DND-41 (cell line): ENCODE measurements at places on chromosomes 1 and 21.

DNA sequence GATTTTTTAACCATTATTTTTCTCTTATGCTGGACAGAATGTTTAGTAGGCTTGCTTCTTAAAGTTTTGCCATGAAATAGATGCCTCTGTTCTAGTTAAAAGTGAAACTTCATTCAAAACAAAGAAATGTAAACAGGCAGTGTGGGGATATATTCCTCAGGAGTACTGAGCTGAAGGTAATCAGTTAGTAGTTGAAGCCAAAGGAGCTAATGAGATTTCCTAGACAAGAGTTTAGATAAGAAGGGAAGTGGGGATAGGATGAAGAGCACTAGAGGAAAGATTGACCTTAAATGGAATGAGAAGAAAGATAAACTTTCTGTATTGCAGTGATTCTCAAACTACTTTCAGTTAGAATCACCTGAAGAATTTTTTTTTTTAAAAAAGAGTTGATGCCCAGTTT lies 23.9 kb downstream of the PRRC2C start:
- no peak for DNase-seq

GRCh38 chr1:192592981-192593708 lies 17.6 kb downstream of the RGS1 start:
- no peak for DNase-seq

DNA sequence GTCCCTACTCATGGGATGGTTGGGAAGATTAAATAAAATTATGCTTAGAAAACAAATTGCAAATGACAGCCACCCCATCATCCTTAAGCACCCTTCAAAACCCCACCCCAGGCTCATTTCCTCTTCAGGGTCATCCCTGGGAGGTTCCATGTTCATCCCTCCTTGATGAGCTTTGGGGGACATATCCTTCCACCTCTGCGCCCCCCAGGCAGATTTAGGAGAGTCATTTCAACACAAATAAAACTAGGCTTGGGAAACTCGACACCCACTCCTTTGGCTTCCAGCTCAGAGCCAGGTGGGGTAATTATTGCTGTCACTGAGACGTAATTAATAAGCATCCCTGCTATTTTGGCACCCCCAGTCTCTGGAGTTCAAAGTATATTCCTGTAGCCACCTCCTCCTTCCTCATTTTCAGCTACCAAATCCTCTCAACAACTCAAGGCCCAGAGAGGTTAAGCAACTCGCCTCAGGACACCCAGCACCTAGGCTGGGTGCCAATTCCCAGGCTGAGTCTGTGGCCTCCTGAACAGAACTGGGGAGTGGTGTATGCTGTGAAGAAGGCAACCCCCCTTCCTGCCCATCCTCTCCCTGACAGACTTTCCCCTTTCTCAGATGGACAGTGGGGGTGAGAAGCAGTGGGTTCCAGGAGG lies 595 bp downstream of the CRYBG2 start:
- no peak for DNase-seq

DNA sequence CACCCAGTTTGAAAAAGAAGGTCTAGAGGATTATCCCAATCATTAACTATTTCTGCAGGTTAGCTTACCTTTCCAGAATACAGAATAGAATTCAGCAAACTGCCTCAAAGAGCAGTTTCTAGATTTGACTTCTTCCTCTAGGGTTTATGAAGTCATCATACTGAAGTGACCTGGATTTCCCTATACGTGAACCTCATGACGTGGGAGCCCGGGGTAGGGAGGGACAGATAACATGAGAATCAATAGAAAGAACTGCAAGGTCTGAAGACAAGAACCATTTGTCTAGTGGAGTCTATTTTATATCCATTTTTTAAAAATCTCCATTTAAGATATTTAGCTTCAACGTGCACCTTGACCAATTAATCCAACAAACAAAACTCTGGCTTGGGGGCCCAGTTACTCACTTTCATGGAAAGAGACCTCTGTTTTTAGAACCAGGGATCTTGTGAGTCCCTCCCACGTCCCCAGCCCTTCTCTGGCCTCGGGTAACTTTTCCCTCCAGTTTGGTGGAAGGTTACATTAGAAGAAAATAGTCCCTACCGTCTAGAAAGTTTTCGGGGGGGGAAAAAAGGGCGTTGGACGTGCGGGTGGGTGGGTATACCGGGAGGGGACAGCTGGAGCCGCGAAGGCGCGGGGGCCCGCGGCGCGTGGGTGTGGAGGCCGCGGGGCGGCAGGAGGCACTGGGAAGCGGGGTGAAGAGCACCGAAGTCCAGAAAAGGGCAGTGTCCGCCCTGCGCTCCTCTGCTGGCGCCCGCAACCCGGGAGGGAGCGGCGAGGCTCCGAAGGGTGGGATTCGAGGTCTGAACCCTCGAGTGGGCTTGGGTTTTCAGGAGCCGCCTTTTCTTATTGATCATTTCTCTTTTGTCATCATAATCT lies 13.8 kb upstream of the POGZ start:
- DNase-seq: no peak

- DNase-seq: no peak
Observed at GRCh38 chr1:51990478-51990965, at the start of gene RAB3B. TSS of gene RAB3B (minus strand) at chr1:51990700. CDS start at chr1:51977117, 13,583 bp downstream.
